ENCODE measurements at places on chromosomes 16 and 17. TPM values are rescaled to one million over a fixed set of nuclear protein-coding genes. Genes with fewer than 3 reads are reported as not detected.

DNA sequence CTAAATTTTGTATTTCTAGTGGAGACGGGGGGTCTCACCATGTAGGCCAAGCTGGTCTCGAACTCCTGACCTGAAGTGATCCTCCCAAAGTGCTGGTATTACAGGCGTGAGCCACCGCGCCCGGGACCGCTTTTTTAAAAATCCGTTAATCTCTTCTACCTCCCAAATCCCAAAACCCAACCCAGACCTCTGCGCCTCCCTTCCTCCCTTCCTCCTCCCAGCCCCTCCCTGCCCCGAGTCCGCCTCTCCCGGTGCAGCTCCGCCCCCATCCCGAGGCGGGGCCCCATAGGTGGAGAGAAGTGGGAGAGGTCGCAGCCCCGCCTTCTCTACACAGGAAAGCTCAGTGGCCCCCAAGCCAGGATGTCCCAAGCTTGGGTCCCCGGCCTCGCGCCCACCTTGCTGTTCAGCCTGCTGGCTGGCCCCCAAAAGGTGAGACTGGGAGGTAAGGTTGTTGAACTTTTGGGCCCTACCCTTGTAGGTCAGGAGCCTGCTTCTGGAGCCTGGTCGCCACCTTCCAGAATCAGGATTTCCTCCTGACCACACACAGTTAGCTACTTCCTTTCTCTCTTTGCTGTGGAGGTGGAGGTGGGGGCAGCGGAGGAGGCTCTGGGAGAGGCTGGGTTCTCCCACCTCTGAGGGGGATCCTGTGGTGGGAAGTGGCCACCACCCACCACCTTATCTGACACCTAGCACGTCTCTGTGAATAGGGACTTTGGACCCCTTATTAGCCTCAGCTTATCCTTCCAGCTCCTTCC lies at the start of gene TMEM92:
TMEM92 (plus strand) TSS at position 325 of the 755 bp plus-strand sequence; CDS start at position 361, 36 bp downstream.
- DNase-seq = no peak

Gene SNF8
- 63.7 TPM for total RNA-seq

GRCh38 chr16:1514507-1514906 lies 19.0 kb upstream of the TMEM204 start:
- no peak for DNase-seq

GRCh38 chr17:82564241-82564640 lies 44.7 kb downstream of the FOXK2 start:
- no peak for DNase-seq
